ENCODE measurements at places on chromosomes 2 and 18.

- DNase-seq, result no peak
These were observed 7.7 kb upstream of the KCNE4 start for GRCh38 chr2:223044092-223044836.

GRCh38 chr2:107986278-107987217 is at the start of gene SLC5A7:
Gene SLC5A7 (plus strand): TSS chr2:107986524. CDS start chr2:107988156, 1,632 bp downstream.
- no peak for DNase-seq

- DNase-seq, result no peak
These were observed 67.9 kb upstream of the PIK3C3 start for GRCh38 chr18:41887100-41887499.

- no peak for DNase-seq
These were observed 16.5 kb downstream of the OSBPL1A start for GRCh38 chr18:24381126-24381525.

DNA sequence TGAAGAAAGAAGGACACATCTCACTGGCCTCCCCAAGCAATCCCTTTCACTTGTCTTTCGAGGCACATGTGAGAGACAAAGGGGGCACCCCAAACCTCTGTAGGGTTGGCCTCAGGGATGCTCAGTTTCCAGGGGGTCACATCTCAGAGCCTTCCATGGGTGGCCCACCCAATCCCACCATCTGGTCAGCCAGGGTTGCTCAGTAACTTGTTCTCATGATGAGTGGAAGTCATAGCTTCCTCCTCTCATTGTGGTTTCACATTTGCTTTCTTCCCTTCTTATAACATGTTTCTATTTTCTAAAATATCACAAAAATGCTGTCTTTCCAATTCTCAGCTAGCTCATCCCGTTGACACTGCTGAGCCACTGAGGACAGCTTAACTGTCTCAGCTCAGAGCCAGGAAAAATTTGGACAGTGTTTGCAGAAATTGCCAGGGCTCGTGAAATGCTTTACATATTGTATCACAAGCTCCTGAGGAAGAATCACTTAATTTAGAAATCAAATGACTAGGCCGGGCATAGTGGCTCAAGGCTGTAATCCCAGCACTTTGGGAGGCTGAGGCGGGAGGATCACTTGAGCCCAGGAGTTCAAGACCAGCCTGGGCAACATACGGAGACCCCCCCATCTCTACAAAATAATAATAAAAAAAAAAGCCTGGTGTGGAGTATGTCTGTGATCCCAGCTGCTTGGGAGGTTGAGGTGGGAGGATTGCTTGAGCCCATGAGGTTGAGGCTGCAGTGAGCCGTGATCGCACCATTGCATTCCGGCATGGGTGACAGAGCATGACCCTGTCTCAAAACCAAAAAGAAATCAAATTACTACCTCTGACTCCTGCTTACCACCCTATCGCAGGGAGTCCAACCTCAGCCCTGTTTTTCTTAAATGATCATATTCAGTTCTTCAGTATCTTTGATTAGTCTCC is 129.3 kb downstream of the PRKCE start:
- DNase-seq, result no peak

GRCh38 chr18:63137999-63138435 is 181.6 kb downstream of the BCL2 start:
- no peak for DNase-seq

DNA sequence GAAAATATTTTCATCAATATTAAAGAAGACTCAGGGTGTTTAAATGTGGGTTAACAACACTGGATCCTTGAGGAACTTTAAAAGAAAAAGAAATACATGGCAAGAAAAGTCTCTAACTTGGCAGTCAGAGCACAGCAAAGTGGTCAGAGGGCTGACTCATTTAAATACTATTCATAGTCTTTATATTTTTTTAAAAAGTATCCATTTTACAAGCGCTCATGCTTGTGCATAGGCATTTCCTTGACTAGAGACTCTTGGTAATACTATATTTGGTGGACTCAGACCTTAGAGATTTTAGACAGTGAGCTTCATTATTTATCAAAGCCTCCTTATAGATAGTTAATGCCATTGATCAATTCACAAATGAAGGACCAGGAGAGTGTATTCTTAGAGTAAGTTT is 110.2 kb downstream of the ABCA12 start:
- no peak for DNase-seq

DNA sequence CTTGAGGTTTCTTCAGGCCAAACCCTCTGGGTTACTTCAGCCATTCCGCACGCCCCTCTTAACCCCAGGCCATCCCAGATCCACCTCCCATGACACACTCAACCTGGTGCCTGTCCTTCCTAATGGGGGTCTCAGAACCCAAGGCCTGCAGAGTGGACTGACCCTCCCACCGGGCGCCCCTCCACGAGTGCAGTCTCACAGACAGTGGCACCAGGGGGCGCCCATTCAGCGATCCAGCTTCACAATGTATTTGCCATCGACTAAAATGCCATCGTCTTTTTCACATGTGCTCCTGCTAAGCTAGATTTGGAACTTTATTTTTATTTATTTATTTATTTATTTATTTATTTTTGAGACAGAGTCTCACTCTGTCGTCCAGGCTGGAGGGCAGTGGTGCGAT is 38.5 kb downstream of the INPP5D start:
- no peak for DNase-seq

DNA sequence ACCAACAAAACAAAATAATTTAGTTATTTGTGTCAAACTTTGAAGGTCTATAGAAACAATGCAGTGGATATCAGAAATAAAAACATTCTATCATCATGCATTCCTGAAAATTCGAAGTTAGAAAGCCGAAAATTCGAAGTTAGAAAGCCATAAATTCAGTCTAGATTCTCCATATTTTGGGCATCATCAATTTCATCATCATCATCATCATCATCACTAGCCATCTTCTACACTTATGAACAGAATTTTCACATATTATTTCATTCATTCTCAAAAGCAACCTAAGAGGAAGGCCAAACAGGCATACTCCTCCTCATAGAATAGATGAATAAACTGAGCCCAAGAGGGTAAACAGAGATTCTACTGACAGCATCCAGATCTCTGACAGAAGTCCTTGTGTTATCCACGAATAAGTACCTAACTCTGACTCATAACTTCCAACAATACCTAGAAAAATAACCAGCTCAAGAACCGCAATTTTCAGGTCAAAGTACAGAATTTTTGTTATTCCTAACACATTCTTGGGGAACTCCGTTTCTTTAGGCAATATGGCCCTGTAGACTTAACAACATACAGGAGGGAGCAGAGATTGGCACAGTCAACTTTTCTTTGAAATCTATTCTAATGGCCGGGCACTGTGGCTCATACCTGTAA is 84.7 kb downstream of the TCF4 start:
- DNase-seq, result no peak

- DNase-seq, result peak; percentile 8
These were observed 44.6 kb downstream of the FAM124B start for GRCh38 chr2:224357098-224357901.

DNA sequence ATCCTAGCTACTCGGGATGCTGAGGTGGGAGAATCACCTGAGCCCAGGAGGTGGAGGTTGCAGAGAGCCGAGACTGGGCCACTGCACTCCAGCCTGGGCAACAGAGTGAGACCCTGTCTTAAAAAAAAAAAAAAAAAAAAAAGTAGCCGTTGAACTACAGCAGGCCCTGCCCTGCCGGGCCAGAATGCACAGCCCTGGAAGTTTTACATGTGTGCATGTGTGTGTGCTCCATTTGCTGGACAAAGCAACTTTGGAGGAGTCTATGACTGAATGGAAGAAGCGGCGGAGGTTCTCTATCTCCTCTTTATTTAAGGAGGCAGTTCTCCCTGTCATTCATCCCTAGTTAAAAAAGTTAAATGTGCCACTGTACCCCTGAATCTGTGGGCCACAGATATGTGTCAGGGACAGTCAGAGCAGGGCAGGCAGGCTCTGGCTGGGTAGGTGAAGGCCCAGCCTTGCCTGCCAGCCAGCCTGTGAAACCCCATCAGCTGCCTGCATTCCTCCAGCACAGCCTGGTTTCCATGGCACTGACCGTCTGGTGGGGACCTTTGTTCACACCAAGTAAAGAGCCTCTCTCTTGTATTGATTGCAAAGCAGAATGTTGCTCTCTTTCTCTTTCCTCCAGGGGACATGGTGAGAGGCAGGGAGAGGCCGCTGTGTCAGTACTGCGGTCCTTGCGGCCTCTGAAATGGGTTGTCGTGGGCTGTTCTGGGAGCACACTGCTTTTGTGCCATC is 10.9 kb downstream of the LIPG start:
- DNase-seq, result no peak

- no peak for DNase-seq
These were observed 85.8 kb downstream of the RBM43 start for GRCh38 chr2:151175864-151176263.

GRCh38 chr2:19810637-19811036 is 91.1 kb downstream of the TTC32 start:
- DNase-seq, result no peak

- no peak for DNase-seq
These were observed 77.5 kb upstream of the ZFP36L2 start for GRCh38 chr2:43303889-43304288.

GRCh38 chr2:231671270-231672050 is 36.9 kb upstream of the PTMA start:
- no peak for DNase-seq

DNA sequence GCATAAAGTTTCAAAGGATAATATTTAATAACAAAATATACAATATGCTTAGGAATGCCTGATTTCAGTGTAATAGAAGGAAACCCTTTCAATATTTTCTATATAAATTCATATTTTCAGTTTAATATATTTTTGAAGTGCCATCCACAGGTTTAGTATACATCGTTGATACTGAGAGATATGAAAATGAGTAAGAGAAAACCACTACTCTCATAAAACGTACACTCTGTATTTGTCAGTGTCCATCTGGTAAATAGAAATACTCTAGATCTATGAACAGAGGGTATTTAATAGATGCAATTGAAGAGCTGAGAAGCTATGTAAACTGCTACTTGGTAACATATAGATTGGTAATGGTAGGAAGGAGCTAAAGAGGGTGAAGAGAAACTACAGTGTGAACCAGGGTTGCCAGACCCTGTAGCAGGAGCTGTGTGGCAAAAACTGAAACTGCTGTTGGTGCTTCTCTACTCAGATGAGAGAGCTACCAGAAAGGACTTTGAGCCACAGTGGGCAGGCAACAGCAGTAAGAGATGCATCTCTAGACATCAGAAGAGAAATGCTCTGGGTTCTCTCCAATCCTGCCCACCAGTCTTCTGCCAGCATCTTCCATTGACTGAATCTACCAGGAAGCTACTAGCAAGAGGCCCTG is 187.4 kb downstream of the CCDC102B start:
- DNase-seq, result no peak

- DNase-seq, result no peak
These were observed 67.3 kb upstream of the CSRNP3 start for GRCh38 chr2:165402162-165402561.

- DNase-seq, result no peak
These were observed 60.3 kb upstream of the IGFBP2 start for GRCh38 chr2:216572582-216573578.

DNA sequence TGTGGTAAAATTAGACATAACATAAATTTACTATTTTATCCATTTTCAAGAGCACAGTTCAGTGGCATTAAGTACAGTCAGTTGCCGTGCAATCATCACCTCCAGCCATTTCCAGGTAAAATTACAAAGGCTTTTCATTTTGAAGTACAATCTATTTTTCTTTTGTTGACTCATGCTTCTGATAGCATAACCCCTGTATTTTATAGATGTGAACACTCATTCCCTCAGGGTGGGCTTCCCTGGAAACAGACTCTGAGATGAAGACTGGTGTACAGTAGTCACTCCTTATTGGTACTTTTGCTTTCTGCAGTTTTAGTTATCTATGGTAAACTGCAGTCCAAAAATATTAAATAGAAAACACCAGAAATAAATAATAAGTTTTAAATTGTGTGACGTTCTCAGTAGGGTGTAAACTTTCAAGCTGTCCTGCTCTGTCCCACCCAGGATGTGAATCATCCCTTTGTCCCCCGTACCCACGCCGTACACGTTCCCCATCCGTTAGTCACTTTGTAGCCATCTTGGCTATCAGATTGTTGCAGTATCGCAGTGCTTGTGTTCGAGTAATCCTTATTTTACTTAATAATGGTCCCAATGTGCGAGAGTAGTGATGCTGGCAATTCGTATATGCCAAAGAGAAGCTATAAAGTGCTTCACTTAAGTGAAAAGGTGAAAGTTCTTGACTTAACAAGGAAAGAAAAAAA is 41.1 kb upstream of the NAB1 start:
- no peak for DNase-seq

GRCh38 chr2:206064077-206064476 is 21.9 kb downstream of the INO80D start:
- no peak for DNase-seq

GRCh38 chr2:189726271-189726670 is 36.3 kb downstream of the OSGEPL1 start:
- no peak for DNase-seq

DNA sequence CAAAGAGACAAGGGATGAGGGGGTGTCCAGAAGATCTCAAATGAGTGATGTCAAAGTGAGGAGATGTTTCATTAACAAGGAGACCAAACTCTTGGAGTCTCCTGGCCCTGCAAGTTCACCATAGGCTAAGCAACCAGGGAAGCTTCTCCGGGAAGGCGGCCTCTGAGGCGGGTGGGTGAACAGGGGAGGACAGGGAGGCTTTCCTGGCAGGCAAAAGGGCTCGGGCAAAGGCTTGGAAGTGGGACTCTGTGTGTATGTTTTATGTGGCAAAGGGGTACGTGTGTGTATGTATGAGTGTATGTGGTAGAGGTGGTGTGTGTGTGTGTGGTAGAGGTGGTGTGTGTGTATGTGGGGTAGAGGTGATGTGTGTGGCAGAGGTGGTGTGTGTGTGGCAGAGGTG is 163.9 kb downstream of the DYSF start:
- DNase-seq, result no peak

DNA sequence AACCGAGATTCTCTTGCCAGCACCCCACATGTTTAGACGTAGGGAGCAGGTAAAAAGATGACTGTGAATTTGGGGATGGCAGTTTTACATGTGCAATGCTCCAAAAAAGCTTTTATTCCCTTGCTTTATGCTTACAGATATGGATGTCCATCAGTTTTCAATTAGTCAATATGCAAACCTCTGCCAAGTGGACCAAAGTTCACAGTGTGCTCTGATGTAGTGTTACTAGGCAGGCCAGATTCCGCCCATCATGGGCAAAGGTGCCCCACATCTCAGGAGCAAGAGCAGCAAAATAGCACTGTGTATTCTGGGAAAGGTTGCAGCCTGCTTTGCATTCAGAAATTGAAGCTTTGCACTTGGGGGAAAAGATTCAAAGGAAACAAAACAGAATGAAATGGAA is 329.7 kb upstream of the ZEB2 start:
- DNase-seq, result no peak

DNA sequence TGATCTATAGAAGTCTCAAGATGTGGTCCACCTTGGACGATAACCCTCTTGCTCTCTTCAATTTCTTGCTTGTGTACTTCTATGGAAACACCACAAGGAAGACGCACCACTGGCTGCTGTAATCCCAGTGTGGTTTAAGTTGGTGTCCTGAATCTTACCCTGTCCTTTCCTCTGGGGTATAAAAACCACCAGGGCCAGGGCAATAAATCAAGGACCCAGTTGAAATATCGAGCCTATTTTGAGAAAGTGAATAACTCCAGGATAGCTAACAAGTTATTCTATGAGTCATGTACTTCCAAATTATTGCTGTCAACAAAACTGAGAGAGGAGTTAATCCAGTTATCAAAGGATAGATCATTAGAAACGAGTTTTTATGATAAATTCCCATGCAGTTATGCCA is 137.0 kb downstream of the RND3 start:
- no peak for DNase-seq

Measured in effector CD8-positive, alpha-beta T cell (primary cell).